ENCODE measurements at places on chromosomes 16 and 17.

DNA sequence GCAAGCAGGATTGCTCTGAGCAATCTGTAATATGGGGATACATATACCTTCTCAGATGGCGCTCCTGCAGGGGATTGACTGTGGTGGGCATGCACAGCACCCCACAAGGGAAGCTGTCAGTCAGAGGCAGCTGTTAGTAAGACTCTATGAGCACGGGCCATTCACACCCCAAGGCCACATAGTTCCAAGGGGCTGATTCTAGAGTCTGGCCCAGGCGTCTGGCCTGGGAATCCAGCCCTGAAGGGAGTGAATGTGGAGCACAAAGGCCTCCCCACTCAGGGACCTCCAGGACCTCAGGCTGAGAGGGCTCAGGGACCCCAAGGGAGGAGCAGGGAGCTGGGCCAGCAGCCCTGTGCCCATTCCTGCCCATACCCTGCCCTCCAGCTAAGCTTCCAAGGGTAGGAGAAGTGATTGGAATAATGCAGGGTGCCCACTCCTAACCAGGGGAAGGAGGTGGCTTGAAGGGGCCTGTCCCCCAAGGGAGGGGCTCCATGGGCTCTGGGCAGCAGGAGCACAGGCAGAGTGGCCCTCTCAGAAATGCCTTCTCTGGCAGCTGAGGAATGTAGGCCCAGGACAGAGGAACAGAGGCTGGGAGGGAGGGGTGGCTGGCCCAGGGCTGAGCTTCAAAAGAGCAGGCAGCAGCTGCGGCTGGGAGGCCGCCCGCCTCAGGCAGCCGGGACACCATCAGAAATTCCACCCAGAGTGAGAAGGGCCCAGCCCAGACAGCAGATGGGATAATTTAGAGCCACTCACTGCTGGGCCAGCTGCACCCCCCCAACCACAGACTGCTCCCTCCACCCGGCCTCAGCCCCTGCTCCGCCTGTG, 48.9 kb upstream of the MRPS23 start:
- DNase-seq = peak; percentile 88

DNA sequence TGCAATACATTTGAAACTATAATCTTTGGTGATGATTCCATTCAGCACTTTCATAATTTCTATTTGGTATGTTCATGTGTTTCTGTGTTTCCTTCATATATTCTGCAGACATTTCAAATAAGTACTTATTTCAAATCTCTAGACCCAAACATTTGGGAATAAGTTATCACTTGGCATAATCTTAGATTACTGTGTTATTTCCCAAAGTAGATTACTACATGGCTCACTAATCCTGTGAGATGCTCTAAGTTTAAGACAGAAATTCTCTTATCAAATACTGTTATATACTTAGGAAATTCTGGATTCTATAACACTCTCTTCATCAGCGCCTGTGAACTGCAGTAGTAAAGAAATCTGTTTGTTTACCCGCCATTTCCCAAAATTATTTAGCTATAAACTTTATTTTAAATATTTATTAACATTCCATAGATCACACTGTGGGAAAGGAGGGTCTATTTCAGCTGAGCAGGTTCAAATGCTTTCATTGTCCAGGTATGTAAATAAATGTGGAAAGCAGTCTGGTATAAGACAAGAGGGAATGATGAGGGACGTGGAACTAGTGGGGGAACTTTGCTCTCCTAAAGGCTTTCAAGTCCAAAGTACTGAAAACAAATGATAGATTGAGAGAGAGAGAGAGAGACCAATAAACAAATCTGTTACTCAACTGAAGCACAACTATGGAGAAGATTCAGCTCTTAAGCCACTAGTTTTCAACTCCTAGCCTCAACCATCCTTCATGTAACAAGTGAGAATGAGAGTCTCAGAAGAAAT, 61.8 kb upstream of the TOM1L1 start:
- DNase-seq = no peak

- DNase-seq = no peak
These were observed 7.2 kb downstream of the WFIKKN2 start for GRCh38 chr17:50842506-50843149.

DNA sequence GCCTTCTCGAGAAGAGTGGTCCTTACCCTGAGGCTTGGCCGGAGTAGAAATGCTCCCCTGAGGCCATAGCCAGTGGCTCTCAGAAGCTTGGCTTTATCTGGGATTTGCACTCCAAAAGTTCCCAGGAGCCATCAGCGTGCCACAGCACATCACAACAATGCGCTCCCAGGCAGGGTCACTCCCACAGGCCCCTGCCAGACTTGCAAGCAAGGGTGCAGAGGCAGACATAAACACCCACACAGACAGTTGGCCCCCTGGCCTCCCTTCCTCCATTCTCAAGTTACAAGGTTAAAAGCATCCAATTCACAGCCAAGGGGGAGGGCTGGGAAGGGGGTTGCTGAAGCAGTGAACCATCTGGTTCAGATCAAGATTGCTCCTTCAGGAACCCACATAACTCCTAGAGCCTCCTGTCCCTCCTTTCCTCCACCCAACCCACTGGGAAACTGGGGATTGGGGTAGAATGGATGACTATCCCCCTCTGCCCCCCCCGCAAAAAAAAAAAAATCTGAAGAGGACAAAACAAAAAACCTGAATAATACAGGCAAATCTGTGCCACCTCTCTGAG, 1.8 kb downstream of the ST3GAL2 start:
- peak; percentile 92 for DNase-seq

DNA sequence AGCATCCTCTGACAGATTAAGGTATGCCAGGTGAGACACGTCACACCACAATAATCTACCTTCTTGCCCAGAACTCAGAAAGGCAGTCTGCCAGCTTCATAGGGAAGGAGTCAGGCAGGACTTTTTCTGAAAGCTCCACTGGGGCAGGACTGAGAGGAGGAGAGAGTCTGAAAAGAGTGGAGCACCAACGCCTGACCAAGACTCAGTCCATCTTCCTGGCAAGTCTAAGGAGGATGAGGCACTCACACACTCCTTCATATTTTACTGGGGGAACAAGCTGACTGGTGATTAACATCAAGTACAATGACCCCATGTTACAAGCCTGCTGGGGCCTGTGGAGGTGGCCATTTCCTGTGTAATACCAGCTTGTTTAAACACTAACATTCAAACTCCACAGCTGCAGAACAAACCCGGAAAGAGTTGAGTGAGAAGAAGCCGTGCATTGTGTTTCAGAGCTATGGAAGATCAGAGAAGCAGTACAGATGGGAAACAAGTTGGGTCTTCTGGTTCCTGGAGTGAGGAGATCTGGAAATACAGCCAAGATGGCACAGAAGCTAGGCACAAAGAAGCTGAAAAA, 122.4 kb downstream of the HIC1 start:
- DNase-seq = no peak
